ENCODE measurements at places on chromosomes 6 and 20.

DNA sequence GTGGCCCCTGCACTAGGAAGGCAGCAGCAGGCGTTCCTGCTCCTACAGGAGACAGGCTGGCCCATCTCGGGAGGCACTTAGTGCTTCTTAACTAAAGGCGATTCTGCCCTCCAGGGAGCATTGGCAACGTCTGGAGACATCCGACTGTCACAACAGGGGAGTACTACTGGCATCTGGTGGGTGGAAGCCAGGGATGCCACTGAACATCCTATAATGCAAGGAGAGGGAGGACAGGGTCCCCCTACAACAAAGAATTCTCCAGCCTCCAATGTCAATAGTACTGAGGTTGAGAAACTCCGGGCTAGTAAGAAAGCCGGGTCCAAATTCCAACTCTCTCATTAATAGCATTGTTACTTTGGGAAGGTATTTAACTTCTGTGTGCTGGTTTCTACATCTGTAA is 119.4 kb upstream of the ARMC2 start:
- DNase-seq = no peak

GRCh38 chr6:15264902-15265761 is 19.3 kb downstream of the JARID2 start:
- DNase-seq = no peak

GRCh38 chr20:3406481-3407039 is 909 bp downstream of the DNAAF9 start:
- DNase-seq = no peak

DNA sequence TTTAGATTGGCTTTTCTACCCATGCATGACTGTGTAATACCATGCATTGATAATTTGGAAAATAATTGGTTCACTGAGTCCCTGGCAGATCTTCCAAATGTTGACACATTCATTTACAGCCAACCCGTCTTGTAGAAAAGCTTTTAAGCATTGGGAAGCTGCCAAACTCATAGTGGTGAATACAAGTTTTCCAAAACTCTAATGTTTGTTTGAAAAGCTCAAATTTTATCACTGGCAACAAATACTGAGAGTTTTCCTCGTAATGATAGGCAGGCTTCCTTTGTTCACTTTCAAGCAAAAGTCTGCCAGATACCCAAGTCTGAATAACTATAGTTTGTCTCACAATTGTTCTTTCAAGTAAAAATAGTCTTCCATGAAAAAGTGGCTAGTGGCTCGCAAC is 143.0 kb downstream of the FIG4 start:
- no peak for DNase-seq

DNA sequence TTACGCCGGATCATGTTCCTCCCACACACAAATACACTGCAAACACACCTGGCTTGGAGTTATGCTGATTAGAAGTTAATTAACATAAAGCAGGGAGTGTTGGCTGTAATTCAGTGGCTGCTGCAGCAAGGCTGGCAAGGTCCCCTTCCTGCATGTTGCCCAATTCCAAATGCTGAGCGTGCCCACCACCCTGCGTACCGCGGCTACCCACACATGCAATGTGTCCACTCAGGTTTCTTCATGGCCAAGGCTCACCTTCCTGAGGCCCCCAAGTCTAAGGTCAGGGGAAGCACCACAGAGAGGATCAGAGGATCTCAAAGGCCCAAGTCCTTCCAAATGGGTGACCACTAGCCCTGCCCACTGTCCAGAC is 11.6 kb upstream of the PRND start:
- no peak for DNase-seq

DNA sequence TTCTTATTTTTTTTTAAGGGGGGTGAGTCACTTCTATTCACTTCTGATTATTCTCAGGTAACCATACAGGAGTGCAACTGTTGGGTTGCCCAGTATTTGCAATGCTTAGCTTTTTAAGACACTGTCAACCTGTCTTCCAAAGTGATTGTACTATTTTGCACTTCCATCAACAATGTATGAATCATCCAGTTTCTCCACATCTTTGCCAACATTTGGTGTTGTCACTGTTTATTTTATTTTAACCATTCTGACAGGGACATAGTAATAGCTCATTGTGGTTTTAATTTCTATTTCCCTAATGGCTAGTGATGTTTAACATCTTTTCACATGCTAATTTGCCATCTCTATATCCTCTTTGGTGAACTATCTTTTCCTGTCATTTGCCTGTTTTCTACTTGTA is 1.4 kb upstream of the SLC13A3 start:
- DNase-seq = no peak

GRCh38 chr6:117270055-117270842 is 4.9 kb downstream of the VGLL2 start:
- DNase-seq = no peak

GRCh38 chr6:158497620-158498019 is 62.3 kb upstream of the TMEM181 start:
- no peak for DNase-seq

GRCh38 chr20:5002077-5002413 is 735 bp upstream of the SLC23A2 start:
- peak; percentile 11 for DNase-seq

- no peak for DNase-seq
Observed at GRCh38 chr20:57087102-57087501, 179.3 kb downstream of the BMP7 start.

GRCh38 chr20:63359164-63359934 is 1.8 kb downstream of the CHRNA4 start:
- no peak for DNase-seq

- DNase-seq = no peak
Observed at GRCh38 chr20:10075606-10076005, 40.8 kb downstream of the ANKEF1 start.

GRCh38 chr6:5866547-5867051 is 140.1 kb downstream of the NRN1 start:
- DNase-seq = peak; percentile 44

DNA sequence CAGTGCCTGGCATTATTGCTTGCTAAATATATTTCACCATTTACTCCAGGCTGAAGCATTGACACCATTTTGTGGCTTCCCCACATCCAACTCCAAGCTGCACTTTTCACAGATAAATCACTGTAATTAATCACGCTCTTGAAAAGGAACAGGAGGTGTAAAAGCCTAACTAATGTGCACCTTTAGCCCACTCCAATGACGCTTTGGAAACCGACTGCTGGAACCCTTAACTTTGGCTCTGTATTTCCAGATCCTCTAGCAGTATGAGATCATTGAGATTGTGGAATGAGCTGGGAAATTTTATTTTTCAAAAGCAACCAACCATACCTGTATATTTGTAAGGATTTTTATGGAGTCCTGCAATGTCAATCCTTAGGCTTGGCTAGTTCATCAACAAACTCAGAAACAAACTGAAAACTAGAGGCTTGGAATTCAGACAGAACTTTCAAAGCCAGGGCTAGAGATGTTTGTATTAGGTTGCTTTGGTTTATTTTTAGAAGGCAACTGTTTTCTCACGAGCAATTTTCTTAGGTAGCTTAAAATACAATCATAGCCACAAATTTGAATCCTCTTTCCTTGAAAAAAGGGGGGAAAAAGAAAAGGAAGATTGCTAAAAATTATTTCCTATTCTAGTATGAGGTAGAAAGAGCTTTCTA is 52.8 kb upstream of the UTRN start:
- no peak for DNase-seq

- DNase-seq = no peak
Observed at GRCh38 chr6:42025845-42026243, 24.5 kb upstream of the TAF8 start.

- no peak for DNase-seq
Observed at GRCh38 chr20:37407573-37408002, 61.6 kb downstream of the SRC start.

DNA sequence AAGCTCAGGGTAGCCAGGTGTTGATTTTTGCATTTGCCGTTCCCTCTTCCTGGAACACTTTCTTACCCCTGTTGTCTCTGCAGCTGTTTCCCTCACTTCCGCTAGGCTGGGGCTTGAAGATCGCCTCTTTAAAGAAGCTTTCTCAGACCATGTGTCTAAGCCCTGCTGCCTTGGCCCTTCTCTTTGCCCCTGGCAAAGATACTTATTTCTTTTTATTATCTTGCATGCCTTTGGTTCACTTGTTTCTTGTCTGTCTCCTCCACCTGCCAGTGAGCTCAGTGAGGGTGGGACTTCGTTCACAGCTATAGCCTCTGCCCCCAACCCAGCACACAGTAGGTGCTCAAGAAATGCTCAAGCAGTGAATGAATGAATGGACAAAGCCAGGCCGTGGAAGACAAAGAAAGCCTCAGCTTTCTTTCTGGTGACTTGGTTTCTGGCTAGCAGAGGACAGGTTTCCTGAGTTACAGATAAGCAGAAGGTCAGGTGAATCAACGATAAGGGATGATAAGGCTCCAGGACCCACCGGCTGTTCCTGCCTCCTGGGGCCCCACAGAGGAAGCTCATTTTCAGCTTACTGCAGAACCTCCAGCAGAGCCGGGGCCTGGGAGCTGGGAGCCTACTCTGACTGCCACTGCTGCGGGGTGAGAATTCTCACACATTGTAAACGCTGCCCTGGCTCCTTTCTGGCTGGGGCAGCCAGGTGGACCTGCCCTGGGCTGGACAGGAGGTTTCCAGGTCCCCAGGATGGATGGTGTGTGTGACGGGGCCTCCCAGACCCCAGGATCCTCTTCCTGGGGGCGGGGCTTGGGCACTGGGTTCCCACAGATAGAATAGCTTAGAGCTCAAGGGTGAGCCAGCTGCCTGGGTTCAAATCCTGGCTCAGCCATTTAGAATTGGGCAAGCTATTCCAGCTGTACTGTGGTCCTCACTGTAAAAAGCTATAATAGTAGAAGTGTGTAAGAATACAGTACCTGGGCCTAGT is 29.8 kb downstream of the SNAI1 start:
- no peak for DNase-seq

DNA sequence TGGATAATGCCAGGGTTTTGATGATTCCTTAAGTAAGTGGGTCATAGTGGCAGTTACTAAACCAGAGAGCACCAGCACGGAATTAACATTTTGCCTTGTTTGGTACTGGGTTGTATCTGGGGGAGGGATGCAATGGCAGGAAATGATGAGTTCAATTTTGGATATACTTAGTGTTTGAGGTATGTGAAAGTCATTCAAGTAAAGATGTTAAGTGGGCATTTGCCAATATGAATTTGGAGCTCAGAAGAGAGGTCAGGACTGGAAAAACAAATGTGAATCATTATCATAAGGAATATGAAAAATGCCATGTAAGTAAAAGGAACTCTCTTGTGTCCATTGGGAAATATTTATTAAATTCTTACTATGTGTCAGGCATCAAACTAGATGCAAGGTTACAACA is 6.2 kb downstream of the PXT1 start:
- no peak for DNase-seq

DNA sequence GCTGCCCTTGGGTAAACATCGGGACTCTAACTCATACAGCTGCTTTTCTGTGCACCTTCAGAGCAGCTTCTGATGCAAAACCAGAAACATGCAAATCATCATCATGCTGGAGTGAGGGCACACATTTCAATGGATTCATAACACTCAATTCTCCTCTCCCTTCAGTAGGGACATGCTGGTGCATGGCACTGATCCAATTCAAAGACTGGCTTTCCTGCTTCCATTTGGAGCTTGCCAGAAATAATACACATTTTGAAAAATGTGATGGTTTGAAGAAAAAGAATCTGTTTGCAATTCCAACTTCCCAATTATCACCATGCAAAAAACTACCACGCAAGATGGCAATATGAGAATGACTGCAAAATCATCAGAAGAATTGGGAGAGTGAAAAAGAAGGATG is 65.2 kb upstream of the PDE10A start:
- DNase-seq = no peak

DNA sequence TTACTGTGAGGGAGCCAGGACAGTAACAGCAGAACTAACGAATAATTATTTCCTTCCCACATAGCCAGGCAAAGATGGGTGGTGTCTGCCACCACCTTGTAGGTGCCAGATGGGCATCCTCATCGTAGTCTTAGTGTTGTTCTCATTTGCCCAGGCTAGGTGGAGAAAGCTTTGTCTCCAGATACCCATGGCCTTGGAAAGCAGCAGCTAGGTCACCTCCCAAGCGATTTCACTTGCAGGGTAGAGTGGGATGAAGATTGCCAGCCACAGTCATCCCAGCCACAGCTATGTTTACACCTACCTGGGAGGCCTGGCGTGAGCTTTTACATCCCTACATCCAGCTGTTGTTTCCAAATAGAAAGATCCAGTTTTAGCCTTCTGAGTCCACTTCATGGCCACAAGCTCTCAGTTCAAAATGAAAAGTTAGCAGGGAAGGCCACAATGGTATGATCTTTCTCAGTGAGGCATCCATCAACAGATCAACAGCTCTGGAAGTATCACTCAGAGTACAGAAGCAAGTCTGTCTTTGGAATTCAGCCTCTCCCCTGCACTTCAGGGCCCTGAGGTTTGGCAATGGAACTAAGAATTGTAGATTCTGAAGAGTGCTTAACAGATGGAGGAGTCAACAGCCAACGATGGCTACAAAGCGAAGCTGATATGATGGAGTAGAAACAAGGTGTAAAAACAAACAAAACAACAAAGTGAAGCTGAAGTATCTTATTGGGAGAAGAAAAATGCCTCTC is 11.0 kb upstream of the SNRPC start:
- no peak for DNase-seq

DNA sequence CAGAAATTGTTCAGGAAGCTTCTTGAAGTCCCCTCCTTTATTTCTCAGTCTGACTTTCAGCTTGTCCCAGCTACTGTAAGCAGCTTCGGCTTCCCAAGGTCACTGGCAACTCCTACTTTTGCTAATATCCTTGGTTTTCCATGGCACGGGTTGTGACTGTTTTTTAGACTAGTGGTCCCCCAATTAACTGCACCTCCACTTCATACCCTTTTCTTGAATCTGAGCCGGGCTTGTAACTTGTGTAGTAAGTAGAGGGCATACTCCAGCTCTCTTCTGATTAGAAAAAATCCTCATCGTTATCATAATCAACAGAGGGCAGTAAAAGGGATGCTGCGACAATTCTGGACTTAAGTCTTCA is 162.3 kb upstream of the TNFAIP3 start:
- no peak for DNase-seq

GRCh38 chr20:41329435-41330342 is 10.9 kb upstream of the LPIN3 start:
- peak; percentile 81 for DNase-seq

DNA sequence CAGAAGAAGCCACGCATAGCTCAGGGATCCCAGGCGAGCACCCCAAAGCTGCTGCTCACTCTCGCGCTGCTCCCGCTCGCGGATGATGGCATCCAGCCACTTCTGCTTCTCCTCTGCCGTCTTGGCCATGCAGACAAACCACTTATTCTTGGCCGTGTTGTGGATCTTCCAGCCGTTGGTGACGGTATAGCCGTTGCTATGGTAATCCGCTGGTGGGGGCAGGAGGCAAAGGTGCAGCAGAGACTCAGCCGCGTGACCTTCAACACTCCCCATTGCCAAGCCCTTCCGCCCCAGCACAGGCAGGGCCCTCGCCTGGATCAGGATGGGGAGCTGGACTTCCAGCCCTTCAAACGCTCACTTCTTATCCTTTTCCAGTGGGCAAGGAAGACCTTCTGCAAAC is 136.9 kb downstream of the PREX1 start:
- no peak for DNase-seq

- DNase-seq = peak; percentile 84
Observed at GRCh38 chr6:26043384-26044139, 43.7 kb upstream of the HFE start.

- no peak for DNase-seq
Observed at GRCh38 chr20:64053841-64054661, 4.6 kb upstream of the SOX18 start.

All from activated CD4-positive, alpha-beta memory T cell treated with anti-CD3 and anti-CD28 coated beads for 36 hours (primary cell).